AG09319 (cell line): ENCODE measurements at places on chromosomes 12 and 14.

GRCh38 chr12:34600592-34601462 is 578.5 kb downstream of the ALG10 start:
- no peak for DNase-seq

DNA sequence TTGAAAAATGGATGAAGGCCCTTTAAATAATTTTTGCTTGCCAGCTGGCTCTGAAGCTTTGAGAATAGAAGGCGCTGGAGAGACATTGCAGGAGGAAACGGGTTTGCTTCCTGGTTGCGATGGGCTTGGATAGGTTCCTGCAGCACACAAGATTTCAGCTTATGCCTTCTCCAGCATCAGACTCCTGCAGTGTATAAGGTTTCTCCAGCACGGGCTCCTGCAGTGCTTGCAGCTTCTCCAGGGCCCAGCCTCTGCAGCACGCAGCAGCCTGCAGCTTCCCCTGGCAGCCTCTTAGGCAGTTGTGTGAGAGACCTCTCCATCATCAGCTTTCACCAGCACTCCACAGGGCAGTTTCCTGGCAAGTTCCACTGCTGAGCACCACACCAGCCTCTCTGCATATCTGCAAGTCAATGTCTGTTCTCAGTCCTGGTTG is 78.7 kb upstream of the ZDHHC17 start:
- no peak for DNase-seq

GRCh38 chr12:57341275-57341990 is 89.4 kb downstream of the R3HDM2 start:
- DNase-seq: no peak

DNA sequence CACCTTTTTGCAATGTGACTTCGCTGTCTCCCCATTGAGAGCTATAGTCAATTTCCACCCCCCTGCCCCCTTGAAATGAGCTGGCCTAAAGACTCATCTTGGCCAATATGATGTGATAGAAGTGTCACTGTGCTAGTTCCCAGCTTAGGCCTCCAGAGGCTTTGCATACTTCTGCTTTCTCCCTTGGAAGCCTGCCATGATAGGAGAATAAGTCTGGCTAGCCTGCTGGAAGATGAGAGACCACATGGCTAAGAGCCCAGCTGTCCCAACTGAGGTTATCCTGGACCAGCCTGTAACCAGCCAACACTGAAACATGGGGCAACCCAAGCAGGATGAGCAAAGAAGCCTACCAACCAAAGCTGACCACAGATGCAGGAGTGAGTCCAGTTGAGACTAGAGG is 196.9 kb downstream of the GRIN2B start:
- DNase-seq: no peak

DNA sequence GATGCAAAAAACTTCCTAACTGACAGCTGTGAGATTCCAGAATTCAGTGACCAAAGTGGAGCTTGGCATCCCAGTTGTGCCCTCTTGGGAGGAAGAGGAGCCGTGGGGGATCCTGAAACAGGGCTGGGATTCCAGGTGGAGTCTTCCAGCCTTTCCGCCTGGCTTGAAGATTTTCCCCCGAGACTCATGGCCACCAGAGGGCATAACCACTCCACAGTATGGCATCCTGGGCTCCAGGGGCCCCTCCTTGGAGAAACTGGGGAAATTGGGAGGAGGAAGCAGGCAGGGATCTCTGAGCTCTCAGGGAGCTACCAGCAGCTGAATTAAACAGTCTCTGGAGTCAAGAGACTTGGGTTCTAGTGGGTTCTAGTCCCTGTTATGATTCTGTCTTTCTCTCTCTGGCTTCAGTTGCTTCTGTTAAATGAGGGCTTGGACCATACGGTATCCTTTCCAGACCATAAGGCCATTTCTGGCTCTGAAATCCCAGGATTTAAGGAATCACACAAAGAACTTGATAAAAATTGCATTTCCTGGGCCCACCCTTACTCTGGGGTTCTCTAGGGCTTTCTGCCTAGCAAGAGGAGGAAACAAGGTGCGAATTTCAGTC is 2.6 kb upstream of the TAMALIN start:
- no peak for DNase-seq

GRCh38 chr12:93760275-93760875 is 83.2 kb downstream of the CRADD start:
- no peak for DNase-seq

DNA sequence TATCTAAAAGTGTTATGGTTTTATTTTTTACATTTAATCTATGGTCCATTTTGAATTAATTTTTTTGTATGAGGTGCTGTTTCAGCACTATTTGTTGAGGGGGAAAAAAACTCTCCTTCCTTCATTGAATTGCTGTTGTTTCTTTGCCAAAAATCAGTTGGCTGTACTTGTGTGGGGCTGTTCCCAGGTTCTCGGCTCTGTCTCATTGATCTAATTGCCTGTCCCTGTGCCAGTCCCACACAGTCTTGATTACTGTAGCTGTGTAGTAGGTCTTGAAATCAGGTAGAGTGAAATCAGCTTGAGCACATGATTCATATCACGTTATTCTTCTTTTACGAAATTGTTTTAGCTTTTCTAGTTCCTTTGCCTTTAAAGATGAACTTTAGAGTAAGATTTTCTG is 109.7 kb downstream of the ADGRD1 start:
- no peak for DNase-seq

DNA sequence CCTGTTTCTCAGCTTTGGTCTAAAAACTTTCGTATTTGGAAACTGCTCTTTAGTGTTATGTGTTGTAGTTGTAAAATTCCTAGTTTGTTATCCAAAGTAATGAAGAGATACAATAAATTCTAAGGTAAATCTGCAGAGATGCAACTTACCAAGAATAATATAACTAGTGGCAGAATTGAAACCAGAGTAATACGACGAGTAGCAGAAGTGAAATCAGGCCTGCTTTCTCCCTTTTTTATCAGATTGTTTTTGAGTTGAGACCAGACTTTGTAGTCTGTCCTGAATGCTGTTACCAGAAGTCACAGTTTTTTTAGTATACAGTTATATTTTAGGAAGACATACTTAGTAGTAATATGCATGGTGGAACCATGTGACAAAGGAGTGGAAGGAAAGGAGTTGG is 12.5 kb downstream of the PAPOLA start:
- DNase-seq: no peak

DNA sequence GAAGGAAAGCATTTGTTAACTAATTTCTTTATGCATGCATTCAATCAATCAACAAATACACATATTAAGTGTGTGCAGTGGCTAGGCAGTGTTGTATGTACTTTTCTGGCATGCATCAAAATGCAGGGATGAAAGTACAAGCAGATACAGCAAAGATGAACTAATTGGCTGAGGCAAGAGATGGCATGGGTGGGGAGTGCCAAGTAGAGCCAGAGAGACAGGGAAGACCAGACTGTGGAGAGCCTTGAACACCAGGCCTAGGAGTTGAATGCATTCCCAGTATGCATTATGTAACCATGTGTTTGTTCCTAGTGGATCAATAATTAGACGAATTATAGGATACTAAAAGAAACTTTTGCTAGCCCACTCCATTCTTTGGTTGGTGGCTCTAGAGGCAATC is 17.3 kb upstream of the LMNTD1 start:
- no peak for DNase-seq

GRCh38 chr14:59570122-59570521 is 6.5 kb downstream of the CCDC175 start:
- no peak for DNase-seq

GRCh38 chr12:115337693-115338543 is 653.9 kb upstream of the TBX3 start:
- DNase-seq: peak; percentile 49

- no peak for DNase-seq
Observed at GRCh38 chr12:52036587-52037171, 14.6 kb upstream of the NR4A1 start.

DNA sequence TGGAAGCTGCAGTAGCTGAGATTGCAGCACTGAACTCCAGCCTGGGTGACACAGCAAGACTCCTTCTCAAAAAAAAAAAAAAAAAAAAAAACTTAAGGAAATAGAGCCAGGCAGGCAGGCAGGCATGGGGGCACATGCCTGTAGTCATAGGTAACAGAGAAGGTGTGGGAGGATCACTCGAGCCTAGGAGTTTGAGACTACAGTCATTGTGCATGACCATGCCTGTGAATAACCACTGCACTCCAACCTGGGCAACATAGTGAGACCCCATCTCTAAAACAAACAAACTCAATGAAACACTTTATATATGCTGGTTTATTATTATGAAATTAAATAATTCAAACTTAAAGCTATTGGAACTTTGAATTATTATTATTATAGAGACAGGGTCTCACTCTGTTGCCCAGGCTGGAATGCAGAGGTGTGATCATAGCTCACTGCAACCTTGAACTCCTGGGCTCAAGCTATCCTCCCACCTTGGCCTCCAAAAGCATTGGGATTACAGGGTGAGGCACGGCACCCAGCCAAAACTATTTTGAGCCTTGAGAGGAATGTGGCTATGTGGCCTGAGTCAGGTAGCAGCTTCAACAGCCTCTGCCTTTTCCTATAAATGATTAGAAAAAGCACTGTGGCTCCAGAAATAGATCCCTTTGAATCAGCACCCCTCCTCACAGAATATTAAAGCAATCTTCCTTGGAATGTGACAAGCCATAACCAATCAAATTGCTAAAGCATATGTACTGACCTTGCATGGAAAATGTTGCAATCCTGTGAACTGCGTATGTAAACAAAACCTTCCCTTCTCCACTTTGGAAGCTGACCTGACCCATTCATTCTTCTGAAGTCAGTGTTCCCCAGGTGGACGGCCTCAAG is 34.7 kb upstream of the YY1 start:
- DNase-seq: no peak

DNA sequence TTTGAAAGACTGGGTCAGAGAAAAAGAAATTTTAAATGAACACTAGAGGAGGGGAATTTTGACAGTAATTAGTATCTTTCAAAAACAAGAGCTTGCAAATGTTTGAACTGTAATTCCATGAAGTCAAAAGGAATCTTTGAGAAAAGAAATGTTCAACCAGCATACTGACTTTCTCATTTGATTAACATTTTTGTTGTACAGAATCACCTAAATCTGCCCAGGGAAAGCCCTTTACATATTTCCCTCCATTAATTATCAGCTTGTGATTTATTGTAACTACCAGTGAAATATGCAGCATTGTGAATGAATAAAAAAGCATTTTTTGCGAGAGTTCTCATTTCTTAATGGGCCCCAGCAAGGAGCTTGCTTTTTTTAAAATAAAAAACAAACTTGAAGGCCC is 61.2 kb upstream of the CCDC91 start:
- DNase-seq: no peak

DNA sequence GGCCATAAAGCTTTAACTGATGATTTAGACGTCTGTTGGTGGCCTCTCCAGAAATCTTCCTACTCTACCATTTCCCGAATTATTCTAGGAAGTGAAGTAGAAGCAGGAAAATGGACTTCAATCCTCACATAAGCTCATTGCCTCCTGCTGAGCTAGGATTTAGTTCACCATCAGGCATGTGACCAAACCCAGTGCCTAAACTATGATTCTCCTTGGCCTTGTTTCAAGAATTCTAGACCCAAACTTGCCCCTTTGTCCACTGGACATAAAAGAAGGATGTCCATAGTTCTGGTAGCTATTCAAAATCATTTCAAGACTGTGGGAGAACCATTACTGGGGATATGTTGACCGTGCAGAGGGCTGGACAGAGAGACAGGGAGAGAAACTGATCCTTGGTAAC is 105.8 kb downstream of the C12orf50 start:
- DNase-seq: no peak

DNA sequence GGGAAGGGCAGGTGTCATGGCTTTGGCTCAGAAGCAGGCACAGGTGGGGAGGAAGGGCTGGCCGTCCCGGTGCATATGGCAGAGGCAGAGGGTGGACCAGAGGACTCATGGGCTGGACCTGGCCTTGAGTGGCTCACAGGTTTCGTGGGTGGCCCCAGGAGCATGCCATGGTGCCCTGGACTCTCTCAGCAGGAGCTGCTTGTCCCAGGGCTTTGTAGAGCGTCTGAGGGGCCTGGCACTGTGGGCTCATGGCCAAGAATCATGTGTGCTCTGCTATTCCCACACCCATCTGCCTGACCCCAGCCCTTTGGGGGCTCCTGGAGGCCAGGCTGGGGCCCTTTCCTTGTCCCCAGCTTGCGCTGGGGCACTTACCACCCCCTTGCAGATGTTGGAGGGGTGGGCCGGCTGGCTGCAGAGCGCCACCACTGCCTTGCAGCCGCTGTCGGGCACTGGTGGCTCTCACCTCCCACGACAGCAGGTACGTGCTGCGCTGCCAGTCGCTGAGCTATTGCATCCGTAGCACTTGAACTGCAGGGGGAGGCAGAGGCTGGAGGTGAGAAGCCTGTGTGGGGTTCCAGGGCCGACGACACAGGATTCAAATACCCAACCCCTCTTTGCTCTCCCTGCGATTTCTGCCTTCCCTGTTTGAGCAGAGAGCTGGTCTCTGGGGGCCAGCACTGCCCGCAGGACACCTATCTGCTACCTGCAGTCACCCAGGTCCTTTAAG is 187.4 kb upstream of the PRMT8 start:
- DNase-seq: no peak

GRCh38 chr12:96047229-96048211 is 12.1 kb upstream of the LTA4H start:
- peak; percentile 19 for DNase-seq

DNA sequence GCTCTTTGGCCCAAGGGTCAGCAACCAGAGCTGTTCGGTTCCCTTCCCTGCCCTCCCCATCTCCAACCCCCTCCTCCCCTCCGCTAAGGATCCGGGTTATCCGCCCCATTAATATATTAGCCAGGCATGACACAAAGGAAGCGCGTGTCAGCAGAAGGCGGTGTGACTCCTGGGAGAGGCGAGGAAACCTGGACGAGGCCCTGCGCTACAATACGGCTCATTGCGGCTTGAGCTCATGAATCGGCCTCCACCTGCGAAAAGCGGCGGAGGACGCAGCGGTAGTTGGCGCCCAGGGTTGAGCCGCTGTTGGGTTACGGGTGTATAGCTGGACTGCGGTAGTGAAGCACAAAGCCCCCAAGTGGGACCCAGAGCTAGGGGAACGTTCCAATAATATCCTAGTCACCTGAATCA is 9.9 kb downstream of the FOXA1 start:
- DNase-seq: no peak

DNA sequence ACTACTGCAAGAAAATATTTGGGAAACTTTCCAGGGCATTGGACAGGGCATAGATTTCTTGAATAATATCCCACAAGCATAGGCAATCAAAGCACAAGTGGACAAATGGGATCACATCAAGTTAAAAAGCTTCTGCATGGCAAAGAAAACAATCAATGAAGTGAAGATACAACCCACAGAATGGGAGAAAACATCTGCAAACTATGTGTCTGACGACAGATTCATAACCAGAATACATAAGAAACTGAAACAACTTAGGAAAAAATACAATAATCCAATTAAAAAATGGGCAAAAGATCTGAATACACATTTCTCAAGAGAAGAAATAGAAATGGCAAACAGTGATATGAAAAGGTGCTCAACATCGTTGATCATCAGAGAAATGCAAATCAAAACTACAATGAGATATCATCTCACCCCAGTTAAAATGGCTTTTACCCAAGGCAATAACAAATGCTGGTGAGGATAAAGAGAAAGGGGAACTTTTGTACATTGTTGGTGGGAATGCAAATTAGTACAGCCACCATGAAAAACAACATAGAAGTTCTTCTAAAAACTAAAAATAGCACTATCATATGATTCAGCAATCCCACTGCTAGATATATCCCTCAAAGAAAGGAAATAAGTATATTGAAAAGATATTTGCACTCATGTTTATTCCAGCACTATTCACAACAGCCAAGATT is 33.8 kb upstream of the ATP2B1 start:
- DNase-seq: no peak
